ENCODE measurements at places on chromosomes 11 and 22. TPM values are rescaled to one million over a fixed set of nuclear protein-coding genes. Genes with fewer than 3 reads are reported as not detected.

- no peak for DNase-seq
Measured at GRCh38 chr22:42236848-42237247, 33.6 kb downstream of the TCF20 start.

DNA sequence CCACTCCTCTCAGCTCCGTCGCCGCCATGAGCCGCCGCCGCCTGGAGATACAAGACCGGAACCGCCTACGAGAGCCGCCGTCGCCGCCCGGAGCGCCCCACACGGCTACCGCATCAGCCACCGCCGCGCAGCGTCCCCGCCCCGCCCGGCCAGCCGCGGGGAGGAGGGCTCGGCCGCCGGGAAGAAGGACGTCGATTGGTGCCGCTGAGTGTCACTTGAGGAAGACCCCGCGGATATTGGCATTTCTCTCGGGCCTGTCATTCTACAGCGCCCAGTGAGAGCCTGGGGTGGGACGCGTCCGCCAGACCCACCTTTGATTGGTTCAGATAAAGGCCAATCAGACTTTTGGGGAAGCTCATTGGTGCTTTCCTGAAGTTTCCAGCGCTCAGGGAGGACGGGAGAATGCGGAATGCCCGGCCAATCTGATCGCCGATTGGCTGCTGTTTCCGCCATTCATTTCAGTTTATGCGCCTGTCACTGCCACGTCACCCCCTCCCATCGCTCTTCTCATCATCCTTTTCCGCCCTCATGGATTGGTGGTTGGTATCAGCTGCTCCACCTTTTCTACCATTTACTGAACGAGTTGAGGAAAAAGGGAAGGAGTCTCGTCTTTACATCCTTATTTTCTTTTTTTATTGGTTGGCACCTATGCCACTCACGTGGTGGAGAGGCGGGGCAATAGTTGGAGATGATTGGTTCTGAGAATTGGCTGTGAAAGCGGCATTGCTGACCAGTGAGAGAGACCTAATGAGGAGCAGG is at the start of gene OSBP:
Gene OSBP, minus strand, starts transcription at position 138 of the 759 bp plus-strand sequence. Its CDS starts 110 bp downstream, at position 28.
- peak; percentile 99 for DNase-seq

- no peak for DNase-seq
Measured at GRCh38 chr11:132254906-132255305, 884.5 kb downstream of the NTM start.

DNA sequence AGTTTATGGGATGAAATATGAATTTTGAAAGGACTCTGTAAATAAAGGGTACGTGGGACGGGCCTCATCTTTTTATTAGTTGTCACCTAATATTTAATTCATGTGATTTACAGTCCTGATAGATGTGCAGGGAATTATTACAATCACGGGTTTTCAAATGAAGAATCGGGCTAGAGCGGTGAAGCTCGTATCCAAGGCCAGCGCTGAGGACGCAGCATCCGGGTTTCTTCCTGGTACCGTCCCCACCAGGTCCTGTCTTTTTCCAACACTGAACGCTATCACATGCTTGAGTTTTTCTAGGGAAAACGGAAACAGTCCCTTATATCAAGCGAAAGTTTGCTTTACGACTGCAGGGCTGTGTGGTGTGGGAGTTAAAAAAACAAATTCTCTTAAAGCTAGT is 787 bp downstream of the SMDT1 start:
- peak; percentile 59 for DNase-seq

GRCh38 chr11:132636523-132636922 is 895.8 kb downstream of the OPCML start:
- no peak for DNase-seq

DNA sequence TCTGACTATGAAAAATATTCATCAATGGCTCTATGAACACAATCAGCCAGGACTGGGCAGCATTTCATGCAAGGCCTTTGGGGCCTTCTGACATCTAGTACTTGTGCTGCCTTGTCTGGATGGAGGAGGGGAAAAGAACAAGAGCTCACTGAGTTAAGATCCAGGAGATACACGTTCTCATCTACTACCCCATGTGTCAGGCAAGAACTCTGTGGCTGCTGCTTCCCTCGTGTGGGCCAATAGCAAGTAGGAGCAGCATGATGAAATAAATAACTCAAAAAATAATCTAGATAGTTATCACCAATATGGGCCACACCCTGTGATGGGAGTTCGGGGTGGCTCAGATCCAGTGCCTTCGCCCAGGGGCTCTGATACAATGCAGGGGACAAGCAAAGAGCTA is 7.3 kb downstream of the KCNE3 start:
- no peak for DNase-seq

DNA sequence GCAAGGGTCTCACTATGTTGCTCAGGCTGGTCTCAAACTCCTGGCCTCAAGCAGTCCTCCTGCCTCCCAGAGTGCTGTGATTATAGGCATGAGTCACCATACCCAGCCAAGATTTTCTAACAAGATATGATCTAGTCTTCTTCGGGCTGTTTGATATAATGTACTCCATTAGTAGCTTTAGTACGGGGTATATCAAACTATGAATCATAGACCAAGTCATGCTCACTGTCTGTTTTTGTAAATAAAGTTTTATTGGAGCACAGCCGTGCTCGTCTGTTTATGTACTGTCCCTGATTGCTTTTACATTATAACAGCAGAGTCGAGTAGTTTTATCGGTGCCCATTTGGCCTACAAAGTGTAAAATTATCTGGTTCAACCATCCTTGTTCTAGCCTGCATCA is 43.9 kb upstream of the GRIK4 start:
- DNase-seq: no peak

GRCh38 chr22:25364281-25364680 is 144.8 kb downstream of the CRYBB2 start:
- DNase-seq: no peak

GRCh38 chr11:72239313-72239848 is 4.6 kb downstream of the PHOX2A start:
- DNase-seq: no peak

- no peak for DNase-seq
Measured at GRCh38 chr11:1532606-1533341, 39.3 kb downstream of the DUSP8 start.

DNA sequence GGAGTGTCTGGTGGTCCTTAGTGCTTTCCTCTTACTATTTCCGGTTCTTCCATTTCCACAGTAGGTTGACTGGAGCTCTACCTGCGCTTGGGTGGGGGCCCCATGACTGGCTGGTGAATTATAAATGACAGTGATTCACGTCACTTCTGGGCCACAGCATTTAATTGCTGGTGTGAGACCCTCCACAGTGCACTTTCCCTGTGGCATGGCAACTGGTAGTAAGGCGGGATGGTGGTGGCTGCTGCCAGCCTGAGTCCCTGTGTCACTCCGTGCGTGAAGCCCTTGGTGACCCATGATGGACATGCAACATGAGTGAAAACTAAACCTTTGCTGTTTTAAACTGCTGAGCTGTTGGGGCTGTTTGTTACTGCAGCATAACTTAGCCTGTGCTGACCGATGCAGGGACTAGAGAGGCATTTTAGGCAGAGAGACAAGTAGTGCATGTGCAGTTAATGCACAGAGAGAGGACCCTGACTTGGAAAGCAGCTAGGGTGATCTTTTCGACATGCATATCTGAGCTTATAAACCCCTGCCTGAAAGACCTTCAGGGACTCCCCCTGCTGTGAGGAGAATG is 3.1 kb downstream of the PRDM11 start:
- DNase-seq: no peak

GRCh38 chr22:39634530-39635405 is 64.2 kb downstream of the CACNA1I start:
- DNase-seq: peak; percentile 25

- DNase-seq: no peak
Measured at GRCh38 chr11:70885281-70886231, 366.8 kb downstream of the SHANK2 start.

- DNase-seq: no peak
Measured at GRCh38 chr11:123168955-123169484, 26.0 kb downstream of the CLMP start.

DNA sequence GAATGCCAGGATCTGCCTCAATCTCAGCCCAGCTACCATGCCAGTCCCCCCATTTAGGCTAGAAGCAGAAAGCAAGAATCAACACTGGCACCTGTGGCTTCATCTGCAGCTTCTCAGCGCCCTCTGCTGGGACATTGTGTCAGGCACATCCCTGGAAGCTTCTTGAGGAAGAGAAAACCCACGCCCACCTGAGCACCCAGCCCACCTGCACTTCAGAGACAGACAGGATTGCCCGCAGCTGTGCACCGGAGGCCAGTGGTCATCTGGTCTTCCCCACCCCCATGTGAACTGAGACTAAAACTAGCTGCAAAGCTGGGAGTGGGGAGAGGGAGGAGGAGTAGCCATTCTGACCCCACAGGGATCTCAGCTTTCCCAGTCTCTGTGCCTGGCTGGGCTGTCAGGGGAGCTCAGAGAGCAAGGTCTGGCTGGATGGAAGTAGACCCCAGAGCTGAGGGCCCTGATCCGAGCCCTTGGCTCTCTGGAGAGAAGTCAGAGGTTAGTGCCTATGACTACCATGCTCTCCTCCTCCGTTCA is 66.8 kb downstream of the FEZ1 start:
- DNase-seq: peak; percentile 49

GRCh38 chr11:46335890-46336562 is 11.2 kb upstream of the DGKZ start:
- no peak for DNase-seq

DNA sequence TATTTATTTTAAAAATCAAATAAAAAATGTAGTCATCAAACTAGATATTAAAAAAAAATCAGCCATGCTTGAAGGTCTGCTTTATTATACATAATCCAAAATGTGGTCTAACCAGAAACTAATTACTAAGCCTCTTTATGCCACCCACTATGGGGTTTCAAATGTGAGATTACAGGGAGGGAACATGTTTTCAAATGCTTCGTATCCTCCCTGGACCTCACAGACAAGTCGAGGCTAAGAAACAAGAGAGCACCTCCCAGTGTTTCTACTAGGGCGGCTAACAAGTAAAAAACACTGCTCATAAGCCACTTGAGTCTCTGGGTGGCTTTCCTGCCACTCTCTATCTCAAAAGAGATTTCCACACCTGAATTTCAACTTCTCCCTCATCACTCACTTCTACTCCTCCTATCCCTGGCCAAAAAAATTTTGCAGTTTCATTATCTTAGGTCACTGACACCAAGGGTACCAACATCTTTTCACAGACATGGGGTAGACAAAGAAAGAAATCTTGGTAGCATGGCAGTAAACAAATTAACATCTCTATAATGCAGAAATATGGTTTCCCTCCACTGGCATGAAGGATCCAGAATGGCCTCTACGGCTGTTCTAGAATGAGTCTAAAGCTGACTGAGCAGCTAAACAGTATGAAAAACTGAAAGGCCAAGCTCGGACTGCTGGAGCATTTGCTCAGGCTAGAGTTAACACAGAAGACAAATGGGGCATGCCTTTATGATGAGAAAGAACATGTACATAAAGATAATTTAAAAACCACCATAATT is 50.9 kb downstream of the PITPNB start:
- no peak for DNase-seq

GRCh38 chr11:61076506-61077304 is 25.6 kb upstream of the CD5 start:
- DNase-seq: no peak

DNA sequence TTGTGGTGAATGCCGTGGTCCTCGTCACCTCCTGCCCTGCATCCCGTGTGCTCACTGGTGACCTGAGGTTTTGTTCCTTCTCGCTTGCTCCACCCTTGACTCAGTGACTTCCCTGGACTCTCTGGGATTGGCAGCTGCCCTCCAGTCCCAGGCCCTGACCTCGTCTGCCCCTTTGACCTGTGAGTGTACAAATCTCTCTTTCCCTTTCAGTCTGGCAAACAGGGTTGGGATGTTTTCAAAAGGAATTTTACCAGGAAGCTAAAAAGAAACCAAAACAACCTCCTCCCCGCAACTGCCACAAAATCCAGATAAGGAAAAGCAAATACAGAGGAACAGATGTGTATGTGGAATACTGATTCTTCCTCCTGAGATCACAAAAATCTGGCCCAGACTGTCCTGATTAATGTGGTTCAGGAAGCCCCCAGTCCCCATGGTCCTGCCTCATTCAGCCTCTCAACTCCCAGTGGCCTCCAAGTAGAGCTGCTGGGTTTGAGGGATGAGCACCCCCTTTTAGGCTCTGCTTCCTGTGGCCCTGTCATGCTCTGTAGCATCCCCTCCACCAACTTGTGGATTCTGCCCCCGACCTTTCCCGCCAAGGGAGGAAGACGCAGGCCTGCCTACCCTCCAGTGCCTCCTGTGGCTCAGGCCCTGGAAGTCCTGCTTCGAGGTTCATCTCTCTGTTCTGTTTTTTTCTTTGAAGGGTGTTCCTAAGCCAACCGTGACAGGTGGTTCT is 15.2 kb downstream of the ROBO4 start:
- no peak for DNase-seq

- no peak for DNase-seq
Measured at GRCh38 chr11:47328449-47329390, 23.8 kb downstream of the MYBPC3 start.

DNA sequence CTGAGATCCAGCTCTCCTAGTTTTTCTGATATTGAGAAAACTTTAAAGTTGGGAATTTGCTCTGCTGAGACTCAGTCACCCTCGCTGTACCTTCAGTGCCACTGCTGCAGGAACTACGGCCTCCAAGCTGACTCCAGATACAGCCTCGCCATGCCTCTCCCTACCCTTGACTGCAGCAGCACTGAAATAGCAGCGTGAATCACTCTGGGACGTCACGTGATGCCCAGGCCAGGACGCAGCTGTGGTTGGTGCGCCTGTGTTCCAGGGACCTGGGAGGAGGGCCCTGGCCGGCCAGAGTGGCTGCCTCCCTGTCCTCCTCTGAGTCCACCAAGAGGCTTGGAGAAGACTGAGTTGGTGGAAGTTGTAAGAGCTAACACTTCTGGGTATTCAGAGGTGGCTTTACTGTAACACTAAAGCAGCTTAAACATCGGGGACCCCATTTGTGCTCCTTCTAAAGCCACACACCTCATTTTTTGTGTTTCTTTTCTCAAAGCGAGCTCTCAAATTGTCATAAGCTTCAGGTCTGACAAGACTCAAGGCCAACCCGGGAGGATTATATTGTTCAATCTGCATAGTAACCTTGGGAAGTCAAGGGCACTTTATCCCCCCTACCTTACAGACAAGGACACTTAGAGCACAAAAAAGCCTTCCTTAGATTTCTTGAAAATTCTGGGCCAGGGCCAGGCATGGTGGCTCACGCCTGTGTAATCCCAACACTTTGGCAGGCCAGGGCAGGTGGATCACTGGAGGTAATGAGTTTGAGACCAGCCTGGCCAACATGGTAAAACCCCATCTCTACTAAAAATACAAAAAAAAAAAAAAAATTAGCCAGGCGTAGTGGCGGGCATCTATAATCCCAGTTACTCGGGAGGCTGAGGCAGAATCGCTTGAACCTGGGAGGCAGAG is 4.2 kb upstream of the STIP1 start:
- peak; percentile 94 for DNase-seq

The MED17 gene
- 22.4 TPM for total RNA-seq

The KCNK7 gene
- total RNA-seq: 0.66 TPM

The OR10D3 gene
- not detected for total RNA-seq

The HOATZ gene
- not detected for total RNA-seq

The GGTLC3 gene
- total RNA-seq: not detected

The AGBL2 gene
- 2.9 TPM for total RNA-seq
